Frontal cortex (tissue), 4 donors: ENCODE measurements at places on chromosomes 5 and 9. TPM values are rescaled to one million over a fixed set of nuclear protein-coding genes. Genes with fewer than 3 reads are reported as not detected.

The LRRC14B gene
- total RNA-seq: 1.2 TPM

The TIMD4 gene
- under 0.01 TPM for total RNA-seq

The PCDHA9 gene
- 9.8 TPM for total RNA-seq

The PSD2 gene
- 15.9 TPM for total RNA-seq

The MED7 gene
- total RNA-seq: 44.4 TPM

- no peak for DNase-seq
These were observed 132.6 kb downstream of the PDZD2 start for GRCh38 chr5:31771500-31771899.

- no peak for DNase-seq
These were observed 9.7 kb upstream of the RXRA start for GRCh38 chr9:134316449-134317160.

- DNase-seq: peak; percentile 55
These were observed 363.4 kb upstream of the SLC30A5 start for GRCh38 chr5:68730220-68730978.

GRCh38 chr9:95783426-95783975, 92.0 kb upstream of the ERCC6L2 start:
- no peak for DNase-seq

- no peak for DNase-seq
These were observed 653.6 kb upstream of the ITGA1 start for GRCh38 chr5:52134013-52134650.

GRCh38 chr5:117568622-117569021, 994.0 kb upstream of the SEMA6A start:
- DNase-seq: no peak
